LoVo (cell line): ENCODE measurements at places on chromosomes 2 and 18.

DNA sequence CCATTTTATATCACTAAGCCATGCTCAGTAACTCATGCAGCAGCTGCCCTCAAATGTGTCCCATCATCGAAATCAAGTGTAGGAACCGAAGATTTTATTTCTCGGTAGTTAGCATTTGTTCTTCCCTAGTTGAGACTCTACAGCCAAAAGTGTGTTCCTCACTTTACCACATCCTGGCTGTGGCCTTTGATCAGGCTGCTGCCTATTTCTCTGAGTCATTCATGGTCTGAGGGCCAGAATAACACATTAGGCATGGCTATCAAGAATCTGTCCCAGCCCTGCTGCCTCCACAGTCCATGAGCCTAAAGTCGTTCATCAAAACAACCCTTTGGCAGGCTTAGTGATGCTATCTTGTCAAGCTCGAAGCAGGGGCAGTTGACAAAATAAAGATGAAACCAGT lies 300.1 kb downstream of the TDRD15 start:
- DNase-seq, result no peak

DNA sequence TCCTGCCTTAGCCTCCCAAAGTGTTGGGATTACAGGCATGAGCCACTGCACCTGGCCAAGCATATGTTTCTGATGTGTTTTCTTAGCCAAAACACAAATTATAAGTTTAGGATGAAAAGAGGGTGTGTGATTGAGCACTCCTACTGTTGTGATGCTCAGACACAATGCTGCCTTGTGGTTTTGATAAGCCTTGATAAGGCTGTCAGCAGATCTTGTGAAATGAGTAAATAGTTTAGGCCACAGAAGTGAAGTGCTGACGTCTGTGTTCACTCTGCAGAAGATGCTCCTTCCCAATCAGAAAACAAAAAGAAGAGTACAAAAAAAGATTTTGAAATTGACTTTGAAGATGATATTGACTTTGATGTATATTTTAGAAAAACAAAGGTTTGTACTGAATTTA lies 24.3 kb downstream of the NCAPH start:
- no peak for DNase-seq

- DNase-seq, result no peak
Measured at GRCh38 chr2:42102591-42103450, 55.0 kb downstream of the PKDCC start.

GRCh38 chr2:17966798-17967197 lies 88.3 kb downstream of the KCNS3 start:
- no peak for DNase-seq
